ENCODE measurements at places on chromosomes 2 and 18.

GRCh38 chr2:20225294-20226151, 593 bp upstream of the SDC1 start:
- H3K4me3 ChIP-seq = peak overlapping the region; percentile 17
- H3K27ac ChIP-seq = no peak overlapping the region
- no peak for DNase-seq
- peaks cover 11% of the 10 kb centered on the region for H3K27me3 ChIP-seq

DNA sequence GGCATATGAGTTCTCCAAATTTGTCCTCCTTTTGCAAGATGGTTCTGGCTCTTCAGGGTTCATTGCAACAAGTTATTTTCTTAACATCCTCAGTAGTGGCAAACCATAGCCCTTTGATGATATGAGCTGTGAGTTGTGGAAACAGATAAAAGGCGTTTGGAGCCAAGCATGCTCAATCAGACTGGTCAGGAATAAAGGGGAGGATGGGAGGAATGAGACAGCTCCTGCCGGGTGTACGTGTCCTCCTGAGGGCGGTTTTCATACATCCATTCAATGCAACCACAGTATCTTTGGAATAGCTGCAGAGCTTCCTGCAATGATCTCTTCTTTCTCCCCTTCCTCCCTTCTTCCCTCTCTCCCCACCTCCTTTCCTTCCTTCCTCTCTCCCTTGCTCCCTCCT, 245.8 kb downstream of the GLI2 start:
- no peaks in the 10 kb centered on the region for H3K4me1 ChIP-seq
- no peak overlapping the region for H3K27ac ChIP-seq
- no peaks in the 10 kb centered on the region for H3K27me3 ChIP-seq
- no peak for DNase-seq

DNA sequence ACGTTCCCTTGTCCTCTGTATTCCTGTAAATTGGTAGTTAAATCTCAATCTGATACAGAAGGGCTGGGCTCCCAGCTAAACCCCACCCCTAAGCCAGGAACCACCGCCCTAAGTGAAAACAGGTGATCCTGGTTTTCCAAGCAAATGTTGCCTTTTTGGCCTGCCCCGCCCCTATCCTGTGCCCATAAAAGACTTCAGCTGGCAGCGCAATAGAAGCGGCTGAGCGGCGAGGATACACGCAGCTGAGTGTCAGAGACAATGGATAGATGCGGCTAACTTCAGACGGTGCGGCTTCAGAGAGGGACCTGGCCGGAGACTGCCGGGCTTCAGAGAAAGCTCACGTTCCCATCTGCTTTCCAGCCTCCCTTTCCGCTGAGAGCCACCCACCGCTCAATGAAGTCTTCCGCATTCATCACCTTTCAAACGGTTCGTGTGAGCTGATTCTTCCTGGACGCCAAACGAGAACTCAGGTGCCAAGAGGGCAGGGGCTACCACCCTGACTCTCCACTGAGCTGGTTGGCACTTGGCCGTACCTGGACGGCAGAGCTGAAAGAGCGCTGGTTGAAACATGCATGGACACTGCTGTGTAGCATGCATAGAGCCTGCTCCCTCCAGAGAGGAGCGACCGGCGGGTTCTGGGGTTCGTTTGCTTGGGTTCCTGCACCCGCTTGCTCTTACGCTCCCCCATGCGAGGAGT, 49.5 kb upstream of the POLE4 start:
- H3K36me3 ChIP-seq = no peaks in the 10 kb centered on the region
- DNase-seq = no peak
- H3K4me1 ChIP-seq = peaks cover 4% of the 10 kb centered on the region

DNA sequence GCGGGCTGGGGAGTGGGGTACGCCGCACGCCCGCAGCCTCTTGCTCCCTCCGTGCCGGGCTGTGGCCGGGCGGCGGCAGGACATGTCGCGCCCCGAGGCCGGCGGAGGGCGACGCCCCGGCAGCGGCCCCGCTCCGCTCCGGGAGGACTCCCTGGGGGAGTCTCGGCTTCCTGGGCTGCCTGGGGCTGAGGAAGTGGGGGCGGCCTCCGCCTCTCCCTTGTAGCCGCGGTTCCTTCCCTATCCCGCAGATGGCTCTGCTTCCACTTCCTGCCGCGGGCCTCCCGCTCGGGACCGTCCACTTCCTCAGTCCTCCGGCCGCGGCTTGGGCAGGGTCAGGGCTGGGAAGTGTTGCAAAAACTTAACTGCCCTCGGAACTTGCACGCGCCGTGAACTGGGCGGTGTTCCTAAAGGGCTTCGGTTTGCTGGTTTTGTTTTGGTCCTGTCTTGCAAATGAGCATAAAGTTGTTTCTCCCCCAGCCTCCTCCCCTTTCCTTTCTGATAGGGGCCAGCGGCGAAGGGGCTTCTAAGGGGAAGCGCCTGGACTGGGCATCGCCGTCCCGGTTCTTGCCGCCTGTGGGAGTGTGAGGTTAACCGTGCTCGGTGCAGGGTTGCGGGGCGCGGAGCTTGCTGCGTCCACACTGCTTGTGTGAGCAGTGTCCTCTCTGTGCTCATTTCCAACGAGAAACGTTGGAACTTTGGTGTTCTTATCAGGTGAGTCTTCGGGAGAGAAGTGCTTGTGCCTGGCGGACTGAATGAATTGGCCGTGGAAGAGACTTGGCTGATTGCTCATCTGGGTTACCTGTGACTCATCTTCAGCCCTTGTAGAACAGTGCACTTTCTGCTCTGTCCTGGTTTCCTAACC, 600 bp downstream of the RALB start:
- no peaks in the 10 kb centered on the region for H3K27me3 ChIP-seq
- H3K4me1 ChIP-seq = peaks cover 8% of the 10 kb centered on the region
- peak overlapping the region; percentile 81 for H3K27ac ChIP-seq
- DNase-seq = no peak

DNA sequence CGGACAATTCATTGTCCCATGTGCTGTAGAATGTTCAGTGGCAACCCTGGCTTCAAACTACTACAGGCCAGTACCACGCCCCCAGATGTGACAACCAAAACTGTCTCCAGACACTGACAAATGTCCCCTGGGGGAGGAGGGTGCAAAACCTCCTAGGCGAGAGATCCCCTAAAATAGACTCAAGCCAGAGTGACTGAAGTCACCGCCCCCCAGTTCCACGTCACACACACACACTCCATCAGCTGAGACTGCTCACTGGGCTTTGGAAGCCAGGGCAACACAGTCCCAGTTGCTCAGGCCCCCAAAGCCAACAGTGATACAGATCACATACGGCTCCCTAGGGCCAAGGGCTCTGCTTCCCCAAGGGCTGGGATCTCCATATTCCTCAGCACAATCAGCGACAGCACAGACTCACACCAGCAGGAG, 19.1 kb downstream of the HDAC4 start:
- H3K4me3 ChIP-seq = peak overlapping the region; percentile 37
- no peaks in the 10 kb centered on the region for H3K27me3 ChIP-seq
- no peaks in the 10 kb centered on the region for H3K36me3 ChIP-seq
- peaks cover 17% of the 10 kb centered on the region for H3K4me1 ChIP-seq

DNA sequence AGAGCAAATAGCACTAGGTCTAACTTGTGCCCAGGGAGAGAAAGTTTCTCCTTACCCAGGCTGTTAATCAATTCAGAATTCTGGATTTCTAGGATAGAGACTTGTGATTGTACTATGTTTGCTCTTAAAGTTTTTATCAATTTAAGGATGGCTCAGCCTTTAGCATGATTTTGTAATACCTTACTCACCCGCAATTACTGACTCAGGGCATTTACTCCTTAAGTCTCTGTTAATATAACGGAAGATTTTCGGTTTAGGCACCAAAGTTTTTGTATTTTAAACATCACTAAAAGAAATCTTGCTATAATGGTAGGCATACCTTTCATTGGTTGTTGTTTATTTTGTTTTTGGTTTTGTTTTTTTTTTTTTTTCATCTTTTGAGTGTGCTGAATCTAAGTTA, 358.2 kb downstream of the RBM43 start:
- no peak overlapping the region for H3K27ac ChIP-seq
- no peak overlapping the region for H3K4me3 ChIP-seq
- no peaks in the 10 kb centered on the region for H3K36me3 ChIP-seq
- no peak for DNase-seq

DNA sequence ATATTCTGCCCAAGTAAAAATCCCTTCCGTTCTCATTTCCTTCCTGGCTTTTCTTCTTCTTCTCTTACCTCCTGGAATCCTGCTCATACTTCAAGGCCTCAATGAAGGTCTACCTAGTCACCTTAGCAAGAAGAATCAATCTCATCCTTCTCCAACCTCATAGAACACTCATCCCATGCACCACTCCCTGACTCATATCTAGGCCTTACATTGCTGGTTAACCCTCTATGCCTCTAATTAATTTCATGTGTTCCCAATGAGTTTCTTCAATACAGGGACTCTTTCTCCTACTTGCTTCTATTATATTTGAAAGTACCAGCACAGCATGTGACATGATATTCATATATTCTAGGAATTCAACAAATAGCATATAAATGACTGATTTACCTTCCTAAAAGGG, 63.0 kb downstream of the BCL11A start:
- H3K27me3 ChIP-seq = no peaks in the 10 kb centered on the region
- no peaks in the 10 kb centered on the region for H3K36me3 ChIP-seq
- DNase-seq = no peak
- H3K4me3 ChIP-seq = no peak overlapping the region
- H3K4me1 ChIP-seq = no peaks in the 10 kb centered on the region

- no peaks in the 10 kb centered on the region for H3K27me3 ChIP-seq
- no peaks in the 10 kb centered on the region for H3K4me1 ChIP-seq
- DNase-seq = no peak
- H3K4me3 ChIP-seq = no peak overlapping the region
- no peaks in the 10 kb centered on the region for H3K36me3 ChIP-seq
Observed at GRCh38 chr2:211996857-211997256, 541.7 kb downstream of the ERBB4 start.

DNA sequence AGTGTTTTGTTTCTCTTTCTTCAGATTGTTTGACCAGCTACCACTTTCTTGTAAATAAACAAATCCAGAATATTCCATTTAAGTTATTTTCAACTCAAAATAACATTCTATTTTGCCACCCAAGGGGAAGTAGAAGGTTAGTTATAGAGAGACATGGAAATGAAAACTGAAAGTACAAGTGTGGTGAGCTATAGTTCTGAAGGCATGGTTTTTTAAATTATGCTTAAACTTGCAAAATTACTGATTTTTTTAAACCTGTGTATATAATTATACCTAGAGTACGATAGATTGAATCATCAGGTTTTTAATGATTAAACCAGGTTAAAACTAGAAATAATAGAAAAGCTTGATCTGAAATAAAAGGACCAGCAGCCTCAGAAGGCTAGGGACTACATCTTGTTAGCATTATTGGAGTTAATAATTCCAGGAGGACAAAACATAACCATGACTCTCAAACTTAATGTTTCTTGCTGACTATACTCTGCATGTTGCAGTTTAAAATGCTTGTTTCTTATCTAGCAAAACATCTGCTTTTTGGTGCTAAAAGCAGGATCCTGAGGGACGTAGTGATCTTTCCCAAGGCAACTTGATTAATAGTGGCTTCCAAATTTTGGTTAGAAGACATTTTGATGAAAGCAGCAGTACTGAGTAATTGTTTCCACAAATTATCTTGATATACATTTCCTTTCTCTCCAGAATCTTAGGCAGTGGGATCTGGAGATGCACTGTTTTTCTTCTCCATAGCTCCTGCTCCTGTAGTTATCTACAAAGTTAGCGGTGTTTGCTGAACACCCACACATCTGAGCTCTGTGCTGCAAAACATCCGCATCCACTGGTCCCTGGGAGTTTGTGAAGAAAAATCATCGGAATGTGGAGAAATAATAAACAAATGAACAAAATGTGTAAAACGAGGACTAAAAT, 327.2 kb upstream of the PKDCC start:
- no peak overlapping the region for H3K4me3 ChIP-seq
- DNase-seq = no peak
- no peaks in the 10 kb centered on the region for H3K27me3 ChIP-seq
- H3K27ac ChIP-seq = no peak overlapping the region
- H3K4me1 ChIP-seq = no peaks in the 10 kb centered on the region
- H3K36me3 ChIP-seq = no peaks in the 10 kb centered on the region

GRCh38 chr2:40299173-40299572, 152.7 kb downstream of the SLC8A1 start:
- H3K36me3 ChIP-seq = no peaks in the 10 kb centered on the region
- H3K27ac ChIP-seq = no peak overlapping the region
- no peak overlapping the region for H3K4me3 ChIP-seq
- H3K27me3 ChIP-seq = no peaks in the 10 kb centered on the region
- no peak for DNase-seq

GRCh38 chr2:199495147-199495546, 37.4 kb upstream of the SATB2 start:
- no peak for DNase-seq
- H3K27ac ChIP-seq = no peak overlapping the region
- peaks cover 3% of the 10 kb centered on the region for H3K27me3 ChIP-seq
- H3K4me1 ChIP-seq = no peaks in the 10 kb centered on the region
- no peak overlapping the region for H3K4me3 ChIP-seq

DNA sequence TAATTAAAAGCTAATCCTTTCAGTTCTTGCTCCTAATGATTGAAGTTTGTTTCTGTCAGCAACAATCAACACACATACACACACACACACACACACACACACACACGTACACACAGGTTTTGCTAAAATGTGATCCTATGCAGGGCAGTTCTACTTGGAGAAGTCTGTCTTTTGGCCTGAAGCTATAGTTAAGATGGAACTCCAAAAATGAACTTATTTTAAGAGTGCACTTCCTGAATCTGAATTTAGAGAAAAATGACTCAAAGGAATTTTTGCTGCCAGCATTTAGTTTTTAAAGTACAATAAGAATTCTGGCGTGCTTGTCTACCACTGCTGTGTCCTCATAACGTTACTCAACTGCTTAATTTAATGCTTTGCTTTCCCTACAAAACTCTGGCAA, 6.6 kb downstream of the GALNT5 start:
- DNase-seq = no peak
- H3K4me1 ChIP-seq = no peaks in the 10 kb centered on the region
- H3K27ac ChIP-seq = no peak overlapping the region
- no peaks in the 10 kb centered on the region for H3K27me3 ChIP-seq

DNA sequence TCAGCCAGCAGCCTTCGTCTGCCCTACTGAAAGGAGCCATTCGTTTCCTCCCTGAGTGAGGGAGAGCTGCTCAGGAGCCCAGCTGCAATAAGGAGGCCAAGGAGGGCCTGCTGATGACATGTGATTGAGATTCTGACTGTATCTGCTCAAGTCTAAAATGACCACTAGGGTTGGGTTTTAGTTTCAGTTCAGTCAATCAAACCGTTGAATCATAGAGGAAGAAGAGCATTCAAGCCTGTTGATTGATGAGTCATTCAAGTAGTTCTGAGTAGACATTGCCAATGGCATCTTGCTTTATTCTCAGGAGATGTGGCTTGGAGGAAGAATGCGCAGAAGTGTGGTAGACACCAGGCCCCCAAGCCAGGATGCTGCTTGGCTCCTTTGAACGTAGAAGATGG, 19.9 kb upstream of the BCL2L11 start:
- no peaks in the 10 kb centered on the region for H3K4me1 ChIP-seq
- H3K36me3 ChIP-seq = no peaks in the 10 kb centered on the region
- no peak overlapping the region for H3K27ac ChIP-seq
- H3K4me3 ChIP-seq = no peak overlapping the region

GRCh38 chr2:106828119-106828518, 57.8 kb downstream of the ST6GAL2 start:
- H3K27ac ChIP-seq = no peak overlapping the region
- no peaks in the 10 kb centered on the region for H3K4me1 ChIP-seq
- H3K36me3 ChIP-seq = no peaks in the 10 kb centered on the region
- no peak for DNase-seq
- no peak overlapping the region for H3K4me3 ChIP-seq
- H3K27me3 ChIP-seq = no peaks in the 10 kb centered on the region

All from effector memory CD4-positive, alpha-beta T cell (primary cell).